ENCODE measurements at places on chromosomes 3 and 15.

- no peak for DNase-seq
Measured at GRCh38 chr3:173976281-173976680, 578.7 kb downstream of the NLGN1 start.

DNA sequence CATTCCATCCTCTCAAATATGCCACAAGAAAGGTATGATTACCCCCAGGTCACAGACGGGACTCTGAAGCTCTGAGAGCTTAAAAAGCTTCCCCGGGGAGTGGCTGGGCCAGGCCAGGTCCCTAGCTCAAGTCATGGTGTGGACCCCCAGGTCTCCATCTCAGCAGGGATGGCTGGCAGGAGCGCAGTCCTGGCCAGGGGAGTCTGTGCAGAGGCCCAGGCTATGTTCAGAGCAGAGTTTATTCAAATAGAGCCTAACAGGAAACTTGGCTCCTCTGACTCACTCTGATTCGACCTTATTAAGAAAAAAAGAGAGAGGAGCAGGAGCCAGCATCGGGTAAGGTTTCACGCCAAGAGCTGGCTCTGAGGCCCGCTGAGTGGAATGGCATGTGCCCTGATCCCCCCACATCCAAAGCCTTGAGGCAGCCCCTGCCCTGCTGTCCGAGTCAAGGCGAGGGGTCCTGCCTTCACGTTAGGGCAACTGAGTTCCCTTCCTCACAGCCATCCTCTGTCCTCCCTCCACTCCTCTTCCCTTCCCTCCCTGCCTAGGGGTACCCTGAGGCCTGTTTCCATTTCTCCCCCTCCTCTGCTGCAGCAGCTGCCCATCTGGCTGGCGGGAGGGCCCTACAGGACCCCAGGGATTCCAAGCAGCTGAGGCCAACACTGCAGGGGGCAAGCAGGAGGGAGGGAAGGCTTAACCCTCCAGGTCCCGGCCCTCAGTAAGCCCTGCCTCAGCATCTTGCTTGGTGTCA is 1.9 kb upstream of the LOXL1 start:
- no peak for DNase-seq

DNA sequence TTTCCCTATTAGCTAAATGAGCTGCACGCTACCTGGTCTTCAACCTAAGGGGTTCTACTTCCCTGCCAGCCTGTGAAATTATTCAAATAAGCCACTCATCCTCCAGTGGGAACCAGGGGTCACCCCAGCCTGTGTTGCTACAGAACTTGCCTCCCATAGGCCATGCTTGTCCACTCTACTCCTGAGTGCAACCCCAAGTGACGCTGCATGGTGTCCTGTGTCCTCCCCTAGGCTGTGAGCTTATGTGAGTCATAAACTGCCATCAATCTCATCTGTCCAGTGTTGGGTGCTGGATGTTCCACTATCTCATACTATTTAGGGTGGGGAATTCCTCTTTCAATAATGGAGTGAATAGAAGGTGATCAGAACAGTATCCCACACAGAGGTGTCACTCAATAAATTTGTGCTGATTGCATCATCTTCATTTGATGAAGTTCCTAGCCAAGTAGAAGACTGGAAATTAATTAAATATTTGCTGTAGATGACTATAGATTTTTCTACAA is 49.8 kb upstream of the SSR3 start:
- no peak for DNase-seq

DNA sequence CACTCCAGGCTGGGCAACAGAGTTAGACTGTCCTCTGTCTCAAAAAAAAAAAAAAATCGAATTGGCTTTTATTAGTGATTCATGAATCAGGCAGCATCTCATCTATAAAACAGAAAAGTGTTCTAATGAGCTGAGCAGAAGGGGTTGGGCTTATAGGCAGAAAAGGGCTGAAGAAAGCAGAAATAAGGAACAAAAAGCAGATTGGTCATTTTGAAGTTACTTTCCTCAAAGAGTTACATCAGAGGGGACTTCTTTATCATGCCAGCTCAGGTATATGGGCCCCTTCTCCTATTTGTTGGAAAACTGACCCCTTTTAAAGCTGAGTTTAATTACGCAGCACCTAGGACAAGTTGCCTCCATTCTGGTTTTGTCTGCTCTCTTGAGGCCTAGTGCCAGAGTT is 722 bp upstream of the POGLUT1 start:
- no peak for DNase-seq

GRCh38 chr3:8589880-8590556 is 54.6 kb downstream of the SSUH2 start:
- DNase-seq = no peak

DNA sequence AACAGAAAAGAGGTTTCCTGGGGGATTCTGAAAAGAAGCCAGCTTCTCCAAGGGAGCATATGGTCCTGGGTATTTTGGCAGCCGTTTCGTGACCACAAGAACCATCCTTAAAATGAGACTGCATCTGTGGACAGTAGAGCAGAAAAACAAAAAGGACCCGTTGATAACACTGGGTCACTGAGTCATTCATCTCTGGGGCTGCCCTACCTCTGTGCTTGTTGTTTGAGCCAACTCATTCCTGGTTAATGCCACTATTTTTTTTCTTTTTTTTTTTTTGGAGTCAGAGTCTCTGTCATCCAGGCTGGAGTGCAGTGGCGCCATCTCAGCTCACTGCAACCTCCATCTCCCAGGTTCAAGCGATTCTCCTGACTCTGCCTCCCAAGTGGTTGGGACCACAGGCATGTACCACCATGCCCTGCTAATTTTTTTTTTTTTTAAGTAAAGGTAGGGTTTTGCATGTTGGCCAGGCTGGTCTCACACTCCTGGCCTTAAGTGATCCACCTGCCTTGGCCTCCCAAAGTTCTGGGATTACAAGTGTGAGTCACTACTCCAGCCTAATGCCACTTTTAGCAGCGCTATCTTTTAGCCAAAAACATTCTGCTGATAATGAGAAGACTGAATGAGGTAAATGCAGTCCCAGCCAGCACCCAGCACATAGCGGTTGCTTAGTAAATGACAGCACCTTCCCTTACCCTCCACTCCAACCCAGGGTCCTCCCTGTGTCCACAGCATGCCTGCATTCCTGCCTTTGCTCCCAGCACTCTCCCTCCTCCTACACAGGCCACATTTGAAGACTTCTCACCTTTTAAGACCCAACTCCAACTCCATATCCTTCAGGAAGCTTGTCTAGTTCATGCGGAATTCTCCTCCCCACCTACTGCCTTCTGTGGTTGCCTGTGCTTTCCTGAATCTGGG is 9.1 kb upstream of the ISL2 start:
- no peak for DNase-seq

- no peak for DNase-seq
Measured at GRCh38 chr3:192339214-192339613, 388.1 kb downstream of the FGF12 start.

DNA sequence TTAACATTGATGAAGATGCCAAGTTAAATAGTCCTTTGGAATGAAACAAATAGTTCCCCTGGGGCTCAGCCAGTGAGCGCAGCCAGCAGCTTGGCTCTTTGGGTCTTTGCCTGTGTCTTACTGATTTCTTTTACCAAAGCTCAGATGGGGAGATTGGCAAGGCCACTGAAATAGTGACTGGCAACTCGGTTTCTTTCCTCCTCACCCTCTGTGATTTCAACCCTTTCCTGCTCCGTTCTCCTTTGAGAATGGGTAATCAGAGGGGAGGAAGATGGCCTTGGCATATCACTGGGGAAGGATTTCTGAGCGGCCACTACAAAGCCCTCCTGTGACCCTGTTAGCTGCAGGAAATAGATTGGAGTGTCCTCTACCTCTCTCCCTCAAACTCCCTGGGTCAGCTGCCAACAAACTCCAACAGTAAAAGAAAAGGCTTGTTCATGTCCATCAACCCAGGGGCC is 337.1 kb upstream of the LRRFIP2 start:
- DNase-seq = no peak

GRCh38 chr3:169245631-169246030 is 417.9 kb downstream of the MECOM start:
- no peak for DNase-seq

DNA sequence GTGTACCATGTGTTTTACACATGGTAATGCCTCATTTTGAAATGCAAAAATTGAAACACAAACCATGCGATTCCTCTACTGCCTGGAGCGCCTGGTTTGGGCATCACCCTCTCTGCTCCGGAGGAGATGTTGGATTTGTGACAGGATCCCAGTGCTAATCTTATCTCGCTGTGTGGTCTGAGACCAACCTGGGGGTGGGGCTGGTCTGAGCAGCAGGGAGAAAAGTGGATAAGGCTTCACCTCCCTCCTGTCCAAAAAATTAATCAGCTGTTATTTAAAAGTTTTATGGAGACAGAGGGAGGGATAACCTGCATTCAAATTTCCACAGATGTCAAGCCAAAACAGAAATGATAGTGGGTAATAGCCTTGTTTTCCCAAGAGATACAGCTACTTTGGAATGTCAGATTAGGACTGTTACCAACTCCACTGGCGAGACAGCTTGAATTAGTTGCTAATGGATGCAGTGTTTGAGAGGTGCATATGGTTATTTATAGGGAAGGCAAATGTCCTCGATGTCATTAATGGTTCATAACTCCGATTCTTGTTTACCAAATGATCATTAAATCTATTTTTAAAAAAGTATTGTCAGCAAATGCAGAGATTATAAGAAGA is 54.0 kb upstream of the SKOR1 start:
- DNase-seq = no peak

DNA sequence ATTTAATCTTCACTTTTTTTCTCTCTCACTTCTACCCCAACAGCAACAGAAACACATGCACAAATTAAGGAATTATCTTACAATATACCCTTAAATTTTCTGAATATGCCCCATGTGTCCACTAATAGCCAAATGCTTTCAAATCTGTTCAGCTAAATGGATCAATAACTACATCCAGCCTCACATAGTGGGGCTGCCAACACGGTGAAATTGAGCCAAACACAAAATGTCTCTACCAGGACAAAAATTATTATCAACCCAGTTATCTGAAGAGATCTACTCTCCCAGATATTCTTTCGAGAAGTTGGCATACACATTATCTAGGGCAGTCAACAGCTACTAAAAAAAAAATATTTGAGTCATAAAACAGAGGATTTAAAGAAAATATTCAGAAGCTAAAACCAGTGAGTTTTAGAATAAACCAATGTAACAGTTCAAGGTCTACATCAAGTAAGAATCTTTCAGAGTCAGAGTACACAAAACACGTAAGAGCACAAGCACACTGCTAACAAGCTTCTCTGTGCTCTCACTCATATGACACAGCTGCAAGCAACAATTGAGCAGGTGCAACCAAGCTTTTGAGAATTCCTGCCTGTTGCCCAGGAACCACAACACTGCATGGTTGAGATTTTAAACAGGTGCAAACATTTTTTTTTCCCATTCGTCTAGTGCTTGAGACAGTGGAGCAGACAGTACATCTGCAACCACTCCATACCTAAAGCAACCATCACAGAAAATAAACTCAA is 247.7 kb downstream of the ZBTB20 start:
- no peak for DNase-seq

DNA sequence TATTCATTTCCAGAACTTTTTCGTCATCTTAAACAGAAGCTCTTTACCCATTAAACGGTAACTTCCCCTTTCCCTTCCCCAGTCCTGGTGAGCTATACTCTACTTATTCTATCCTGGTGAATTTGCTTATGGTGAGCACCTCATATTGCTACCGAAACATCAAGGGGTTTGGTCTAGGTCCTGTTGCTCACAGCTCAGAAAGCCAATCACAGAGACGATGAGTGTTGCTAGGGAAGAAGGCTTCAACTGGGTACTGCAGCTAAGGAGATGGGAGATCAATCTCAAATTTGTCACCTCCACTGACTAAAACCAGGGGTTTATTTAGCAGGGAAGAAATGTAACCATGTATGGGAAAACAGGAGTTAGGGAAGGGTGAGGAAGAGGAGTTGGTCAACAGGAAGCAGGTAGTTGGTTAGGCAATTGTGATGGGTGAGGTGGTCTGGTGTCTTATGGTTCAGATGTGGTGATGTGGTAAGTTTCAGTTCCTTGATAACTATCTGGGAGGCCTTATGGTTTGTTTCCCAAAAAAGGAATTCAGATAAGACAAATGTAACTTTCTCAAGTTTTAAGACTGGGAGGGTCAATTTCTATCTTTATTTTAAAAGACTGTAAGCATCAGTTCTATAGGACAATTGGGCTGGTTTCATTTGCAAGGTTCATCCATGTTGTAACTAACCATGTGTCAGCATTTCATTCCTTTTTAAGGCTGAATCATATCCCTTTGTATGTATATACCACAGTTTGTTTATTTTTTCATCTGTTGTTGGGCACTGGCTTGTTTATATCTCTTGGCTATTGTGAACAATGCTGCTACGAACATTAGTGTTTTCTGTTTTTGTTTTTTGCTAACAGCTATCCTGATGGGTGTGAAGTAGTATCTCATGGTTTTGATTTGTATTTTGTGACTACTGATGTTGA is 24.3 kb downstream of the ARHGAP11B start:
- DNase-seq = peak; percentile 21

DNA sequence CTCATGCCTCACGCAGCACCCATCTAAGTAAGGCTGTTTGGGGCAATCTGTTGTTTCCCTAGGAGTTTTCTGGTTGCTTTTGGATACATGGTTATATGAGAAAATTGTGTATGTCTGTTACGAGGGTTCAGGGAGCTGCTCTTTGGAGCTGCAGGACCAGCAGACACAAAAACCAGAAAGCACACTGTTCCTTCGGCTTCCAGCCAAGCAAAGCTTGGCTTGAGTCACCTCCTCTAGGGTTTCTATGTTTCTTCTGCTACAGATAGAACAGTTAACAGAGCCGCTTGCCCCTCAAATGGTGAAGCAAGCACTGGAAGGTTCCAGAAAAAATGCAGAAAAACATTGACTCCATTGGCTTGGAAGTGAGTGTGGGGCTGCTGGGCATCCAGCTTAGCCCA is 49.2 kb upstream of the CTDSPL start:
- DNase-seq = no peak

DNA sequence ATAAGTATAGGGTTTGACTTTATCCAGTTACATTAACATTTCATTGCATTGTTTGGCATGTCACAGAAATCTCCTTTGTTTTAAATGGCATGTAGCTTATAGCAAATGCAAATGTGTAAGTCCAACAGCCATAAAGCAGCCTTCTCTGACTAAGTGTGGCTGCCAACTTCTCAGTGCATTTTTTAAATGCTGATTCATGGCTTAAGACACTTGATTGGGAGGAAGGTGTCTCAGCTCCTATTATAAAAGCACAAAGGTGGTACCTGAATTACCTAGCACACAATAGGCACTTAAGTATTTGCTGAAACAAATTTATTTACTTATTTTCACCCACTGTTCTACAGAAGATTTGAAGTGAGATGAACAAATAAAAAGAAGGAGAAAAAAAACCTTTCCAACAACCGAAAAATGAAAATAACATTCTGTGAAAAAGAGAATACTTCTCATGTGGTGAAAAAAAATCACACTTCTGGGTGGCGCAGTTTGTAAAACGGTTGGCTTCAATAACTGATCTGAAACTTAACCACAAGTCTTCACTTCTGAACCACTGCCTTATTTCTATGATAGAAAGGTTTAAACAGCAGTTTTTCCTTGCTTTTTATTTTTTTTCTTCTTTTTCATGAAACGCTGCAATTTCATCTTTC is 105.5 kb upstream of the ICE2 start:
- DNase-seq = no peak

DNA sequence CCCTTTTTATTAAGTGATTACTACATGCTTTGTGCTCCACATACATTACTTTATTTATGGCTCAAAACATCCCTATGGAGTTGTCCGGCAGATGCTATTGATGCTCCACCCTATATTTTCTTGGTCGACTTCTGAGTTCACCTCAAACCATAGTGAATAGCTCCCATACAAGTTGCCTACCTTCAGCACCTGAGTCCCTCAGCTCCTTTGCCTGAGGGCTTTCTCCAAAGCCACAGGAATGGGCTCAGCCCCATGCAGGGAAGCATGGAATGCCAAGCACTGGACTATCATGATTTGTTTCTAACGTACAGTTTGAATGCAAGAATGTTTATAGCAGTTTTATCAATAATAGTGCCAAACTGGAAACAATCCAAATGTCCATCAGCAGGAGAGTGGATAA is 124.8 kb upstream of the TNIK start:
- DNase-seq = no peak

- DNase-seq = no peak
Measured at GRCh38 chr3:162395496-162395895, 898.9 kb downstream of the OTOL1 start.
